Activated T-cell treated with anti-CD3 and anti-CD28 coated beads, Interleukin-2, amount 50 U/mL, for 4 hours (primary cell): ENCODE measurements at places on chromosomes 5 and 9. TPM values are rescaled to one million over a fixed set of nuclear protein-coding genes. Genes with fewer than 3 reads are reported as not detected.

DNA sequence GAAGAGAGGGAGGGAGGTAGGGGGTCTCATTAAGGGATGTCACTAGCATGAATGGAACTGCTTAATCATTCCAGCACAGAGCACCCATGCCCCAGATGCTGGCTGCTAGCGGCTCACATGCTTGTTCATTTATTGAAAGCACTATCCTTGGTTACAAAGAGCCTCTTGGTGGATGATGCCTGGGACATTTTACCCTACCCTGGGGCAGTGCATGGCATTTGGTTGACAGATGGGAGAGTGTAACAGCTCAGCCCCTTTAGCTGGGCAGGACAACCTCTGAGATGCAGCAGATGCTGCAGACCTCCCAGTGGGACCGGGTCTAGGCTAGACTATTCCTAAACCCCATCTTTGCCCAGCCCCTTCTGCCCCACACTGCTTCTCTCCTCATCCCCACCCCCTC, 46.9 kb upstream of the TCERG1 start:
- DNase-seq, result no peak

DNA sequence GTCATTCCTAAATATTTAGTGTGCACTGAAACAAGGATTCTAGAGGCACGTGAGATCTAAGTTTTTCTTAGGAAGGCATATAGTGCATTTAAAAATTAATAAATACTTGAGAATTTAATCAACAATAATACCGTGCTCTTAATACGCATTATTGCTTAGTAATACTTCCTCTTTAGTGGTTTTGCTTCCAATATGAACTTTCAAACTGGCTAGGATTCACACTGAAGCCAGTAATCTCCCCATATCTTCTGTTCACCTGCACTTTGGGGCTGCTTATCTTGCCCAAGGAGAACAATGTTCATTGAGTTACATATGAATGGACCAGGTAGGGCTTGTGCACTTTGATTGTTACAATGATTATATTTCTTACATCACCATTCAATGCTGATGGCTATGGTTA, 180.5 kb upstream of the RIOK2 start:
- DNase-seq, result no peak

DNA sequence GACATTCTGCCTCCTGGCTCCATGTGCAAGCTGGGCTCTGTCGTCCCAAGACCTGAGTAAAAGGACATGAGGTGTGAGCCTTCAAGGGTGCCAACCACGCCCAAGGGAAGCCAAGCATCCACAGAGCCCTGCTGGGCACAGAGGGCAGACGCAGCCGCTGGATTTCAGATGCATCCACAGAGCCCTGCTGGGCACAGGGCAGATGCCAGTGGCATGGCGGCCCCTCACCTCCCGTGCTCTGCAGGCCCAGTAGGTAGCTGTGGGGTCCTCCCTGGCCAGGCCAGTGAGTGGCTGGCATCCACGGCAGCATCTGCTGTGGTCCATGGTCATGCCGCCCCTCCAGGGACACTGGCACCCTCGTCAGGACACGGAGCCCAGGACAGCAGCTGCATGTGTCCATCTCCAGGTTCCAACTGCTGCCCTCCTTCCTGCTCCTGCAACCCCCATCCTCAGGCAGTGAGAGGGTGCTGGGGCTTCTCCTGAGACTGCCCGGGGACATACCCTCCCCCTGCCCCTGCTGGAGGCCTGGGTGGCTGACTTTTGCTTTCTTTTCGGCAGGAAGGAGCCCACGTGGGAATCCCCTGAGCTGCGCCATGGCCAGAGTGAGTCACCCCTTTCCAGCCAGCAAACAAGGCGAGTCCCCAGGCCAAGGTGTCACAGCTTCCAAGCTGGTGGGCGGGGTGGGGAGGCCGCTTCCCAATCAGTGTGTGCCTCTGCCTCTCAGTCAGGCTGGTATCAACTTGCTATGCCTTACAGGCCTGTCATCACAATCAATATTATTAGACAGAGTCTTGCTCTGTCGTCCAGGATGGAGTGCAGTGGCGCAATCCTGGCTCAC, 4.0 kb upstream of the TRAF2 start:
- DNase-seq, result peak; percentile 93

AFF4 gene
- total RNA-seq, result 27.5 TPM

FEM1C gene
- total RNA-seq, result 10.9 TPM
